Metanephros (tissue), 2 donors: ENCODE measurements at places on chromosomes 13 and 19. TPM values are rescaled to one million over a fixed set of nuclear protein-coding genes. Genes with fewer than 3 reads are reported as not detected.

Gene HSPB6
- 51.6 TPM for total RNA-seq

Gene CACNG7
- 0.76 TPM for total RNA-seq

Gene FGF14
- 1.8 TPM for total RNA-seq

Gene B3GNT8
- total RNA-seq: 8.0 TPM

Gene PSPN
- total RNA-seq: 2.5 TPM

Gene GAS6
- 54.1 TPM for total RNA-seq

Gene LRRC4B
- total RNA-seq: 35.3 TPM

Gene HPN
- 62.8 TPM for total RNA-seq

Gene PGLYRP2
- not detected for total RNA-seq

Gene LYL1
- total RNA-seq: 24.1 TPM

Gene ATP7B
- total RNA-seq: 16.8 TPM

Gene ONECUT3
- total RNA-seq: not detected

Gene C19orf73
- not detected for total RNA-seq

Gene SIAH3
- total RNA-seq: 0.99 TPM

Gene FLT1
- total RNA-seq: 84.8 TPM

Gene CEACAM16
- total RNA-seq: not detected

Gene CCDC8
- total RNA-seq: 62.2 TPM

Gene CYP2A6
- not detected for total RNA-seq
